ENCODE measurements at places on chromosomes 7 and 10.

DNA sequence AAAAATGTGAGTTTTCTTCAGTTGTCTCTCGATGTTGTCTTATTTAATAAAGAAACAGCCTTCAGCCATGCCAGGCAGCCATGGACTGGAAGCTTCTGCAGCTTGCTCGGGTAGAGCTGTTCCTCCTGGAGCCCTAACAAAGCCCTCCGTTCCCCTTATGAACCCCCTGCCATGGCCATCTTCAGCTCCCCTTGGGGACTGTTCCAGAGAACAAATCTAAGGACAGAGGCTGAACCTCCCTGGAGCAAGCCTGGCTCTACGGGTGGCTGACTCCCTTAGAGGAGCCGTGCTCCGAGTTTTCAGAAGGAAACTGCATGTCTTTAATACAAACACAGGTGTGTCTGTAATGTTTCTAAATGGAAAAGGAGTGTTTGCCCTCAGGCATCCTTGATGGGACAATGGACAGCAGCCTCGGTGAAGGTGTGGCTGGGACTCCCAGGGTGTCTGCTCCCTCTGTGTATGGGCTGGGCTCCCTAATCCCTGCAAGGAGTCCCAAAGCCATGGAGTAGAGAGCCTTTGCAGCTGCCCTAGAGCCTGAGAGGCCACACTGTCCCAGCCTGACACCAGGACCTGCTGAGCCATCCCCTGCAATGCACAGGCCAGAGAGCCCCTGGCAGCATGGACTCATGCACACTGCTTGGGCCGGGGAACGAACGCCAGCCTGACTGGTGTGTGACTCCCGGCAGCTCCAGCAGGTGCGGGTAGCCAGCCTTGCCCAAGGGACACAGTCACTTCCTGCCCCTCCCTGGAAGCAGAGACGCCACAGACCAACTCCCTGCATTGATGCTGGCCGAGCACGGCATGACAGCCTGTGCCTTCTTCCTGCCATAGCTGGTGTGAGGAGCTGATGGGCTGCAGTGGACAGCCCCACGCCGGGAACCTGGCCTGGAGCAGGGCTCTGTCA, 381.8 kb downstream of the TCERG1L start:
- no peak for DNase-seq

- no peak for DNase-seq
Measured at GRCh38 chr10:31213959-31214358, 105.1 kb upstream of the ZEB1 start.

DNA sequence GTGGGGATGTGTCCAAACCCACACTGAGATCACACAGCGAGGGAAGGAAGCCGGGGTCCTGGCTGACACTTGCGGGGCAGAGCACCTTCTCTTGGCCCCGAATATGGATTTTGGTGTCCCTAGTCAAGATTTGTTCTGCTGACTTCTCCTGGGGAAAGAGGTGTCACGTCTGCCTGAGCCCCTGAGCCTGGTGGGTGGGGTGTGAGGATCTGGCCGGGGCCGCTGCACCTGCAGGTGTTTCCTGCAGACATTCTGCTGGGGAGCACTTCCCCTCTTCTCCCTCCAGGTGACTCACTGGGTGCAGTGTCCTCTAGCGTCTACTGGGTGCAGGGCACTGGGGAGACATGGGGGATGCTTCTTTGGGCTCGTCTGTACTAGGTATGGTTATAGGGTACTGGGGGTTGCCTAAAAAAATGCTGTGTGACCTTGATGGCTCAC, 99.2 kb downstream of the GRK5 start:
- DNase-seq, result peak; percentile 70

- DNase-seq, result peak; percentile 76
Measured at GRCh38 chr7:134992626-134993179, 6.4 kb downstream of the AGBL3 start.

DNA sequence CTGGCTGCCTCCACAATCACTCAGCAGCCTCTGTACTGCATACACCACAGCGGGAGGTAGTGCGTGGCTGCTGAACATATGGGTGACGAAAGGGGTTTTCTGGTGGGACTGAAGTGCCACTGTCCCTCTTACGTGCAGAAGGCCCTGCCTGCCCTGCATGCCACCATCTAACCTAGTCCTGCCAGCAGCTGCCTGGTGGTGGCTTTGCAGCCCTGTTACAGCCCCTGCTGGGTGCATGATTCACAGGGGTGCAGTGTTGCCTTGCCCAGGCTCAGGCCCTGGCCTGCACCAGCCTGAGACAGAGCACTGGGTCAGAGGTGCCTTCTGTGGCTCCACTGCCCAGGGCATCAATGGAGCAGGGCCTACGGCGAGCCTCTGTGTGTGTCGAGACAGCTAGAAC, 50.1 kb downstream of the SYPL1 start:
- no peak for DNase-seq

- DNase-seq, result no peak
Measured at GRCh38 chr7:101021703-101022102, 1.8 kb downstream of the MUC17 start.

- no peak for DNase-seq
Measured at GRCh38 chr10:113047963-113048781, 98.1 kb downstream of the TCF7L2 start.

DNA sequence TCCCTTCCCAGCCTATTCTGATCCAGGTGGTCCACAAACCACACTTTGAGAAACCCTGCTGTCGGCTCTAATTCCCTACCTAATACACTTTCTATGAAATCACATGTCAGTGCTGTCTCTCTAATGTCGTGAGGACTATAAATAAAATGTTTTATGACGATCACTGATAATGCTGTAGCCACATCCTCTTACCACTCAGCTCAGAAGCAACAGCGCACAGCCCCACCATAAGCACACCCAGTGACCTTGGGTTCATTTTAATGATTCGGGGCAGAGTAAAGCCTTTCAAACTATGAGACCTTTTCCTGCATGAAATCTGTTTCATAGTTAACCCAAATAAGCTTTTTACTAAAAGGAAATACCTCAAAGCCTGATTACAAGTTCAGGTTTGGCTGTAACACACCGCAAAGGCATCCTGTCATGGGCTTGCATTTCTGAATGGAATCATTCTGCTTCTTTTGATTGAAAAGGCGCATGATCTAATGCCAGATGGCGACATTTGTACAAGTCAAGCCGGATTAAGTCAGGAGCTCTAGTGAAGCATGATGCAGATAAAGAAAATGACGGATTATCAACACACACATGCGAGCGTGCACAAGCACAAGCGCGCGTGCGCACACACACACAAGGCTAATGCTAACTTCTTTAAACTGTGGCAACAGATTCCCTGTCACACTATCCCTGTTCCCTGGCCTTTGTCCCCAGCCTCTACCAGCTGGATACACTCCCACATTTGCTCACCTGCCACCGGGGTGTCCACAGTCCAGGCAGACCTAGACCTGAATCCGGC, 180.5 kb upstream of the PDE1C start:
- DNase-seq, result no peak

DNA sequence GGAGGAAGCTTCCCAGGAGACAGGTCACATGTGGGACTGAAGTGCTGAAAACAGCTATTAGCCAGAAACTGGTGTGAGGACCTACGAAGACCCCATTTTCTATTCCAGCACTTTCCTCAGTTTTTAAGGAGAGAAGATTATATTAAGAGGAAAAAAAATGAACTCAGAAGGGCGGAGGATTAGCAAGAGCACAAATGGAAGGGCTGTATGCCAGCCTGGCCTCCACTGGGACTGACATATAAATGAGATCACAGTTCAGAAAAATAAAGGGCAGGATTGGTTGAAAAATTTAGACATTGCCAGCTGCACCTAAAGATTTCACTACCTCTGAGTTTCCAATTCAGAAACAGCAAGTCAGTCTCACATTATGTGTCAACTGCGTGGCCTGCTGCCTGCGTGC, 53.0 kb downstream of the GSDME start:
- no peak for DNase-seq

GRCh38 chr7:116984511-116984910, 31.2 kb downstream of the ST7 start:
- no peak for DNase-seq

DNA sequence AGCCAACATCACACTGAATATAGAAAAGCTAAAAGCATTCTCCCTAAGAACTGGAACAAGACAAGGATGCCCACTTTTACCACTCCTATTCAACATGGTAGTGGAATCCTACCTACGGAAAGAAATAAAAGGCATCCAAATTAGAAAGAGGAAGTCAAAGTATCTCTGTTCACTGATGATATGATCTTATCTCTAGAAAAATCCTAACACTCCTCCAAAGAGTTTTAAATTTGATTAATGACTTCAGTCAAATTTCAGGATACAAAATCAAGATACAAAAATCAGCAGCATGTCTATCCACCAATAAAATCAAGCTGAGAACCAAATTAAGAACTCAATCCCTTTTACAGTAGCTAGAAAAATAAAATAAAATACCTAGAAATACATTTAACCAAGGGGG, 35.3 kb upstream of the TNKS2 start:
- no peak for DNase-seq

Data from endothelial cell of umbilical vein (primary cell).